Myocyte (in vitro differentiated cells): ENCODE measurements at places on chromosomes 3 and 15.

- DNase-seq = no peak
Measured at GRCh38 chr3:169754711-169755110, 10.1 kb downstream of the TERC start.

DNA sequence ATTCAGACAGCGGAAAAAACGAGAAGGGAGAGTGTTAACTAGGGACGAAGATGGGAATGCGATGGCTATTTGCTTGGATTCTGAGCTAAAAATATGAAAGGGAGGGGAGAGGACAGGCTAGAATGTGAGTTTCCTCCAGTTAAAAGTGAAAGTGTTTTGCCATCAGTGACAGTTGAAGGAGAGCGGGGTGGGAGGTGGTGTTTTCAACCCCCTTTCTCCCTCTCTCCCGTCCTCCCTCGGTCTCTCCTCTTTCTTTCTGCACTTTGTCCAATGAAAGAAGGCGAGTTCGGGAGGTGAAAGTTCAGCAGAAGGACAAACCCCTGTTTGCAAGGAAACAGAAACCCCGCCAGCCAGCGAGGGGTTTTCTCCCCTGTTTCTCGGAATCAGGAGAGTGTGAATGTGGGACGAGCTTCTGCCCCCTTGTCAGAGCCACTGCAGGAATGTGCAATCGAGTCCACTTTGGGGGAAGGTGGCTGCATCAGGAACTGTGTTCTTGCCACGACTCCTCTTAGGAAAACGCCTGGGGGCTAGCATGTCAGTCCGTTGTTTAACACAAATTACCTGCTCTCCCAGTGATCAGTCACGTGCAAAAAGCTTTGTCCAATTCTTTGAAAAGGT, 975 bp upstream of the FOXP1 start:
- DNase-seq = peak; percentile 40

GRCh38 chr3:10867384-10867783, 51.4 kb downstream of the SLC6A11 start:
- DNase-seq = peak; percentile 41

DNA sequence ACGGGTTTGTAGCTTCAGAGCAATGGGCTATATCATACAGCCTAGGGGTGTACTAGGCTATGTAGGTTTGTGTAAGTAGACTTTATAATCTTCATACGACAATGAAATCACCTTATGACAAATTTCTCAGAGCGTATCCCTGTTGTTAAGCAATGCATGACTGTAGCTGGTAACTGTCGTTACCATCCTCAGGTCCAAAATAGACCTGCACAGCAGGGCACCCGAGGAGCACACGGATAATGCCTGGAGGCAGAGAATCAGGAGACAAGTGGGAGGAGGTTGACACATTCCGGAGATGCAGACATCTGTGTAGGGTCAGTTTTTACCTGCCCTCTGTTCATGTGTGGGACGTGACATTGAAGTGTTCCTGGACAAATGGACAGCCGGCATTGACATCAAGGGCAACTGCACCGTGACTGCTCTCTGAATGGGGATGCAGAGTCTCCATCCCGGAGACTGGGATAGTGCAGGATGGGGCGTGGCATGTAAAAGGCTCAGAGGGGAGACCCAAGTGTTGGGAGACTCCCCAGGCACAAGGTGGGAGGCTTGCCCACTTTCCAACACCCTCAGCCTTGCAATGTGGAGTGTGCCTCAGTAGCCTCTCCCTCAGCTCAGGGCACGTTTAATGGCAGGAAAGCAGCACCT, 45.9 kb upstream of the PGPEP1L start:
- DNase-seq = no peak

- DNase-seq = peak; percentile 78
Measured at GRCh38 chr3:89851974-89852621, 744.7 kb downstream of the EPHA3 start.

DNA sequence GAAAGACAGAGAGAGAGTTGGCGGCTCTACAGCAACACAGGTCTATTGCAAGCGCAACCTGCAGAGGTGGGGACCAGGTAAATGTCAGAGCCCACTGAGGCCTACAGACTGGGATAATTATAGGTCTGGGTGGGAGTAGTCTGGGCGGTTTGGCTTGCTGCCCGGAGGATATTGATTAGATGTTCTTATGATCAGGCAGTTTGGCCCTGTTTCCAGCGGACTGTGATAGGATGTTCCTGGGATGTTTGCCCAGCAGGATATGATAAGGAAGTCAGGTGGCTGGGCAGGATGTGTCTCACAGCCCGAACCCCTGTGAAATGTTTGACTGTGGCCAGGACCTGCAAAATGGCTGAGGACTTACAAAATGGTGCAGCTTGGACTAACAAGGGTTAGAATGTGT, 364.9 kb downstream of the NAALADL2 start:
- DNase-seq = no peak

DNA sequence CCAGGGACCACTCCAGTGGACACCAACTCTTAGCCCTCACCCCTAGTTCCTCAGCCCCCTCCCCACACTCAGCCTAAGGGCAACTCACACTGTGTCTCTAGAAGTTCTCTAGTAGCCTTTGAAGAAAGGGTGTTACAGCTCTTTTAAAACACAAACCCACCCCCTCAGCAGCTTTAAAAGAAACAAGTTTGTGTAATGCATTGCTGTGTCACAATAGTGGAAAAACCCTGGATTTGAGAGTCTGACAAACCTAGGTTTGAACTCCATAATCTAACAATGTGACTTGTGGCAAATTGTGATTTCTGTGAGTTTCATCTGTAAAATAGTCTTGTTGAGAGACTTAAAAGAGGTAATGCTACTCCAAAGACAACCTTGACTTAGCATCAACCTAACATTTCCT, 54.0 kb downstream of the PLCH1 start:
- DNase-seq = no peak

GRCh38 chr3:187725224-187725623, 20.0 kb downstream of the BCL6 start:
- DNase-seq = no peak

DNA sequence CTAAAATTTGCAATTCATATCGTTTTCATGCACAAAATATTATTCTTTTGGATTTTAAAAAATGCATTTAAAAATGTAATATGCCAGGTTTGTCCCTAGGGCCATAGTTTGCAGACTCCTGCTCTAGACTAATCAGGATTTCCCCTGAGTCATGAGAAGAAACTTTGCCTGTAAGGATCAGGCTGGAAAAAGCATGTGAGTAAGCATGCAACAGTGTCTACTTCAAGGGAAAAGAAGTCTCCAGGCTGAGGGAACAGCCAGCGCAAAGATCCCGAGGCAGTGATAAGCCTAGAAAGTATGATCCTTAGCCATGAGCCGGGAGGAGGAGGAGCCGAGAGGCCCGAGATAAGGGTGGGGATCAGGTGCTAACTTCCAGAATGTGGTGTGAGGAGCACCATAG, 382.8 kb upstream of the CFAP20DC start:
- no peak for DNase-seq
